MG63 (cell line): ENCODE measurements at places on chromosomes 16 and 17.

- DNase-seq, result no peak
Observed at GRCh38 chr16:58492735-58493134, 7.2 kb upstream of the NDRG4 start.

DNA sequence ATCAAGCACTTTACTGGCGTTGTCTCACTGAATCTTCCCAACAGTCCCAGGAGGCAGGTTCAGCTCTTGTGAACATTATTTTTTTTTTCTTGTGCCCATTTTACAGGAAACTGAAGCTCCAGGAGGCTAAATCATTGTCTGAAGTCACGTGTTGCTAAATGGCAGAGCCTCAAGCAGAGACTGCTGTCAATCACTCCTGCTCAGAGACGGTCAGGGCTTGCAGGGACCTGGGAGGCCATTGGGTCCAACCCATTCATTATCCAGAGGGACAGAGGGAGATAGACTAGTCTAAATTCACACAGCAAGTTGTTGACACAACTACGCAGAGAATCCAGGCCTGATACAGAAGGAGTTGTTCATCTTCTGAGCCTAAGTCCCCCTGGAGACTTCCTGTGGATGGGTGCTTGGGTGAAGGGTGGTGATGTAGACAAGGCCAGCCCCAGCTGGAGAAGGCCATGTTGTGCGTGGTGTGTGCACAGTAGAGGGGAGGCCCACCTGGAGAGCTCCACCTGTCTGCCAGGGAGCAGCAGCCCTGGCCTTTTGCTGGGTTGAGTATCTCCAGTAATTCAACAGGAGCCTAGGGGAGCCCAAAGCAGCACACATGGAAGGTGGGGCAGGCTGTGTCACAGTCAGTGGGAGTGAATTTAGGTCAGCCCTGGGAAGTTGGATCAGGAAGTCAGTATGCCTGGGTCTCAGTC is 24.3 kb upstream of the C1QL1 start:
- no peak for DNase-seq

DNA sequence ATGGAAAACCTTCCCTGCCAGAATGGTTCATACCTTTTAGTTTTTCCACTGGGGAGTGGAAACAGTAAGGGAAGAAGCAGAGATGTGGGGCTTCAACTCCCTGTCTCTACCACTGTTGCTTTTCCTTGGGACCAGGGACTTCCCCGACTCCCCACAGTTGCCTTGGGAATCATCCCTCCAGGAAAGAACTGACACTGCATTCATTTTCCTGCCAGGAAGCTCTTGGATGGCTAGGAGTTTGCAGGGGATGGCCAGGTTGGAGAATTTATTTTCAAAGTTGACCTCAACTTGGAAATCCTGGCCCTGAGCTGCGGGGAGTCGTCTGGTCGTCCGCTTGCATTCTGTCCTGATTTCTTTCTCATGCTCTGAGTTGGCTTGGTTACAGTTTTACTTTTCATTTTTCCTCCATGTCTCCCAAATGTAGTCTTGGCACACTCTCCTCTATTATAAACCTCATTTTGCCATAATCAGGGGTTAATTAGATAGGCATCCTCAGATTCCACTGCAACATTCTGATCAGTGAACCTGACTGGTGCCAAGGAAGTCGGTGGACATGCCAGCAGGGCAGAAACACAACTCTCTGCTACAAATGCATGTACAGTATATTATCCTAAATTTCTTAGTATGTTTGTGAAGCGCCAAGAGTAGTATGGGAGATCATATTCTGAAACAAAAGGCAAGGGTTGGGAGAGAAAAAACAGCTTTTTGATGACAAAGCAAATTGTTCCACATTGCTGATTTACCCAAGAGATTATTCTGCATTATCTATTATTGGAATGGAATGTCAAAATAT is 220.5 kb upstream of the XYLT1 start:
- no peak for DNase-seq

- DNase-seq, result no peak
Observed at GRCh38 chr17:63295839-63296590, 150.1 kb downstream of the CYB561 start.

DNA sequence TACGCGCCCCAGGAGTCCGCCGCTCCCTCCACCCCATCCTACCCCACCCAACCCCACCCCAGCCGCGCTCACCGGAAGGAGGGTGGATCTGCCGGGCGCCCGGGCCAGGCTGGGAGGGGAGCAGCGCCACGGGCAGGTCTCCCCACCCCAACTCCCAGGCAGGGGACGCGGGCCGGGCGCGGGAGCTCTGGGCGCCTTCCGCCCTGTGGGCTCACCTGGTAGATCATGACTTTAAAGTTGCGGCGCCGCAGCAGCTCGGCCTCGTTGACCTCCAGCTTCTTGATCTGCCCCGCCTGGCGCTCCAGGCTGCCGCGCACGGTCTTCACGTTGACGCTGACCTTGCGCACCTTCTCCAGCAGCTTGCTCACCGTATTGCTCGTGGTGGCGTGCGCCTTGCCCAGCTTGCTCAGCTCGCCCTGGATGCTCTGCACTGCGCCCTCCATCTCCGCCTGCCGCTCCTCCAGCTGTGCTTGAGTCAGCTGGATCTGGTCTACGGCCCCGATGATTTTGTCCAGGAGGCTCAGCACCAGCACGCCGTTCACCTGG is 571 bp downstream of the CAVIN1 start:
- DNase-seq, result peak; percentile 47

DNA sequence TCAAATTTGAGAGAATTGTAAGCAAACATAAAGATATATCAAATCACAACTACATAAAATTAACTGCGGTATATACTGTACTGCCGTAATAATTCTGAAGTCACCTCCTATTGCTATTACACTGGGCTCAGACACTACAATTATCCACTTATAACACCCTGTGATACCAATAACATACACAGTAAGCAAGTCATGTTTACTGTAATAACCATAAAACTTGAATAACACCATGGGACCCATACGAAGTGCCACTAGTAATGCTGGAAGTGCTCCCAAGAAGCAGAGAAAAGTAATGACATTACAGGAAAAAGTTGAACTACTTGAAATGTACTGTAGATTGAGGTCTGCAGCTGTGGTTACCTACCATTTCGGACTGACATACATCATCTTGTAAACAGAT is 24.0 kb downstream of the CMC2 start:
- no peak for DNase-seq

- DNase-seq, result no peak
Observed at GRCh38 chr17:74903034-74903433, 9.6 kb upstream of the FADS6 start.

DNA sequence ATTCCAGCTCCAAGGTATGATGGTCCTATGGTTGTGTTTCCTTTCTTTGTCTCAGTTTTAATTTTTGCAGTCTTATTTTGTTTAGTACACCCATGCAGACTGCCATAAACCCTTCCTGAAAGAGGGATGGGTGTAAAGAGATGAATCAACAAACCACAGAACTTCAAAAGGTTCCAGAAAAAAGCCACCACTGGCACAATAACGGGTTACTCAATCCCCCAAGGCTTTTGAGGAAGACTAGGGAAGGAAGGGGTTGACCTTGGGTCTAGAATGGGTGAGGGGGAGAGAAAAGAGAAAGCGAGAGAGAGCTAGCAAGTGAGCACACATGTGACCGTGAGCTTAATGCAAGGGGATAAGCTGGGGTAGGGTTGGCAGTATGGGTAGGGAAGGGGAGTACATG is 168.1 kb downstream of the XYLT1 start:
- no peak for DNase-seq

GRCh38 chr16:57590654-57591085 is 37.8 kb upstream of the ADGRG1 start:
- DNase-seq, result peak; percentile 65

GRCh38 chr17:47095268-47095667 is 93.8 kb downstream of the CDC27 start:
- DNase-seq, result no peak

GRCh38 chr16:86346034-86346433 is 164.3 kb upstream of the FOXF1 start:
- DNase-seq, result no peak

- no peak for DNase-seq
Observed at GRCh38 chr16:17276010-17276530, 194.7 kb downstream of the XYLT1 start.

GRCh38 chr17:46195939-46196716 is 2.9 kb upstream of the KANSL1 start:
- no peak for DNase-seq

GRCh38 chr17:27854163-27854562 is 39.0 kb downstream of the LYRM9 start:
- DNase-seq, result no peak

DNA sequence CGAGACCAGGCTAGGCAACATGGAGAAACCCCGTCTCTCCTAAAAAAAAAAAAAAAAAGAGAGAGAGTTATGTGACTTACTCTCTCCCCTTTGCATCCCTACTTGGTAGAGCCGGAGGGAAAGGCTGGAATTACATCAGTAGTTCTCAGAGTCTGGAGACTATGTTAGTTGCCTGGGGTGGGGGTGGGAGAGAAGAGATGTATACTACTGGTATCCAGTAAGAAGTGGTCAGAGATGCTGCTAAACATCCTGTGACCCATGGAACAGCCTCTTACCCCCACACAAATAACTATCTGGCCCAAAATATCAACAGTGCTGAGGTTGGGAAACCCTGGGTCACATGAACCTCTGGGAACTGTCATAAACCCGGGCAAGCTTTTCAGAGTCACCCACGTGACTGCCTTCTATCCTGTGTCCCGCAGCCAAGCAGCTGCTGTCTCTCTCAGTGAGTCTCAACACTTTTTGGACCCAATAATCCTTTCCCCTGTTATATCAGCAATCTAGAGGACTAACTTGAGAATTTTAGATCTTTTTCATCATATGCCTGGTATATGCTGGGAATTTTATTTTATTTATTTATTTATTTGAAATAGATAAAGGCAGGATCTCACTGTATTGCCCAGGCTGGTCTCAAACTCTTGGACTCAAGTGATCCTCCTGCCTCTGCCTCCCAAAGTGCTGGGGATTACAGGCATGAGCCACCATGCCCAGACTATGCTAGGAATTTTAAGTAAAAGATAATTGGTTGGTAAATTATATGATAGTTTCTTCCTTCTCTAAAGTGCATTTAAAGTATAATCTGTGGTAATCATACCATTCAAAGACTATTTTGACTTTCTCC is 8.7 kb downstream of the EIF1 start:
- DNase-seq, result peak; percentile 19

- no peak for DNase-seq
Observed at GRCh38 chr17:35809855-35810461, 674 bp downstream of the TAF15 start.
